Epithelial cell of esophagus (primary cell): ENCODE measurements at places on chromosomes 1 and 21.

DNA sequence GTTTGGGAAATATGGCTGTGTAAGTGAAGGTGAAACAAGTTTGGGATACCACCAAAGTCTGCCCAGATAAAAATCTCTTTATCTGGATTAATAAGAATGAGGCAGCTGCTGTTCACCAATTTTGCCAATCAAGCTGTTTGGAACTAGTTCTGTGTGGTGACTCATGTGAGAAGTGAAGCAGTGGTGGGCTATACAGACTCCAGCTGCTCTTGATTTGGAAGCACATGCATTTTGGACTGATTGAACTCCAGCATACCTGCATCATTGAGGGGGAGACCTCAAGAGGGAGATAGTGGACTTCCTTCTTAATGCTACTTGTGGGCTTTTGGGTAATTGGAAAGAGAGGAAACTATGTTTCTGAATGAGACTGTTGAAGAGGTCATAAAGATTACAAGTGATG lies 99.2 kb upstream of the B3GALT2 start:
- no peak for DNase-seq

GRCh38 chr21:28485301-28486022 lies 507.2 kb downstream of the LTN1 start:
- peak; percentile 51 for DNase-seq

GRCh38 chr1:96698342-96698983 lies 23.1 kb upstream of the PTBP2 start:
- DNase-seq: no peak

DNA sequence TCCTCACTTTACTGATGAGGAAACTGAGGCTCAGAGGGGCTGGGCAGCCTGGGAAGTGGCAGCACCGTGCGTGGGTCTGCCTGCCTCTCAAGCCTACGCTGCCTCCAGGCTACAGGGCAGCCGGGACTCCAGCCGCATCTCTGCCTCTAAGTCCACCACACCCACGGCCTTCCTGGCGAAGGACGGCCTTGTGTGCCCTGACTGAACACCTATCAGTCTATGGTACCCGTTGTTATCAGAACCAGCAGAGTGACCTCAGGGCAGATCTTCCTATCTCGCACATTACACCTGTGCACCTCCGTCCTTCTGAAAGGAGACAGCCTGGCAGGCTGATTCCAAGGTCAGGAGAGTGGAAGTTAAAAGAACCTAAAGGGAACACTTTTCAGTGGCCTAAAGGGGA lies 35.7 kb upstream of the SLC30A1 start:
- DNase-seq: no peak

- no peak for DNase-seq
Observed at GRCh38 chr1:96962216-96962615, 240.6 kb downstream of the PTBP2 start.

DNA sequence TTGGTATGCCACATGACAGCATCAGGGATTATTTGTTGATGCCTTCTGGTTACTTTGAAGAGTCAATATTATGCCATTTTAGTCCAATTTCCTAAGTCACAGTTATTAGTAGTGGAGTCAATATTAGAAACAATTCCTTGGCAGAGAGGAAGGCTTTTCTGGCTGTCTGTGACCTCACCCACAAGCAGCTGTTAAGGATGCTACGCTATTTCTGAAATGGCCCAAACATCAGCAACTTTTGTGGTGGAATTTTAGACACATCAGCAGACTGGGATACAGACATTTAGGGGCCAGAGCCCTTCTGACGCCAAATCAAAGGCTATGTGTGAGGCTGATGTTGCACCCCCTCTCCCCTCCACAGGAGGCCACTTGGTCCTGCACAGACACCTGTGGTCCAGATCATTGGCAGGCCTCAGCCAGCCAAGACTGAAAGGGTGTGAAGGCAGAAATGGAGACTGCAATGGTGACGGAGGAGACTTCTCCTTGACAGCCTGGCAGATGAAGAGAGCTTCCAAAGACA lies 9.2 kb upstream of the RXRG start:
- DNase-seq: no peak

DNA sequence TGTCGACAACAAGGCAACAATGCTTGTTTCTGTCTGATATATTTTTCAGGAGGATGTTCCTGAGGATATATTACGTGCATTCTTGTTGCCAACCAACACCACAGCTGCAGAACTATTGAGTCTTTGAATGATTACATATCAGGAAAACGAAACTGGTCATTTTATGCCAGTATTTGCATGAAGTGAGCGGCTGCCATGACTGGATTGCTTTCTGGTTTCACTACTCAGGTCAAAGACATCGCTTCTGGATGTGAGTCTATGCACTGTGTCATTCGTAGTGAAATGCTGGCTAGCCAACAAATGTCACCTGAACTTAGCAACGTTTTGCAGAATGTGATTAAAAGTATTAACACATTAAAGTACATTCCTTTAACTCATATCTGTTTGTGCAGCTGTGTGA lies 35.8 kb upstream of the OLFM3 start:
- DNase-seq: no peak

DNA sequence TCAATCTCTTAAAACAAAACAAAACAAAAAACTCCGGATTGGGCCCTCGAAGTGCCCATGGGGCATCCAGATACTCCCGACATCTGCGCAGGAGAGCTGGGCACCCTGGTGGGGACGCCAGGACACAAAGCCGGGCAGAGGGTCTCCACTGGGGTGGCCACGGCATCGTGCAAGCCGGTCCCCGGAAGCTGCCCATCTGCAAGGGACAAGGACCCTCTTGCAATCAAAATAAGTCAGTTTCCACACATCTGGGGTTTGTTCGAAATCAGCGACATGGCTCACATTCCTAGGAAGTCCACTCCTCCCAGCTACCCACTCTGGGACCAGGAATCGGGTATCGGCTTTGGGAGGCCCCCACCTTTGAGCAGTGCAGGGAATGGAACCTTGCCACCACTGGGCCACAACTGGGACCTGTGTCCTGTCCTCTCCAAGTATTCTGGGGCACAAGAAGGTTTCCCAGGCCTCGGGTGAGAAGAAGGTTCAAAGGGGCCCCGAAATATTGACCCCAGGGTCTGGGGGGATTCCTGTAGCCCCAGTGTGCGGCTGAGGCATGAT lies 4.6 kb upstream of the PRDM16 start:
- no peak for DNase-seq

DNA sequence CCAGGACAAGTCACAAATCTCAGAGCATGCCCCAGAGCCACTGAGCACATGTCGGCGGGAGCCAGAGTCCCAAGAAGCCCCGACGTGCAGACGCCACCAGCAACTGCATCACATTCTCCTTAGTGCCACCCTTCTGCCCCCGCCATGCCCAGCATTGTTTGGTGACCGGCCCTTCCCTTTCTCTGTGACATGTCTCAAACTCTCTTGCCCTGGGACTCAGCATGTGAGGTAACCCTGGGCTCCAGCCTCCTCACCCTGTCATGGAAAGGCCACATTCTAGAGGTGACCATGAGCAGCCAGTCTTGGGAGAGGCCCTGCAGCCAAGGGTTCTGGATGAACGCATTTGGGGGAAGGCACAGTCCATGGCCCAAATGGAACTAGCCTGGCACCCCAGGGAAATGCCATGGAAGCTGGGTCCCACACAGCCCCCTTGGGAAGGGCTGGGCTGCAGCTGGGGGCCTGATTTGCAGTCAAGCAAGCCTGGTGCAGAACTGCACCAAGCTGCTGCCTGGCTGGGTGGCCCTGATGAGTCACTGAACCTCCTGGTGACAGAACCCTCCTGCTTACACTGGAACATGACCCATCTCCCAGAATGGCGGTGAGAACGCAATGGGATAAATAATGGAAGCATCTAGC lies 94.4 kb downstream of the ITPKB start:
- peak; percentile 24 for DNase-seq

DNA sequence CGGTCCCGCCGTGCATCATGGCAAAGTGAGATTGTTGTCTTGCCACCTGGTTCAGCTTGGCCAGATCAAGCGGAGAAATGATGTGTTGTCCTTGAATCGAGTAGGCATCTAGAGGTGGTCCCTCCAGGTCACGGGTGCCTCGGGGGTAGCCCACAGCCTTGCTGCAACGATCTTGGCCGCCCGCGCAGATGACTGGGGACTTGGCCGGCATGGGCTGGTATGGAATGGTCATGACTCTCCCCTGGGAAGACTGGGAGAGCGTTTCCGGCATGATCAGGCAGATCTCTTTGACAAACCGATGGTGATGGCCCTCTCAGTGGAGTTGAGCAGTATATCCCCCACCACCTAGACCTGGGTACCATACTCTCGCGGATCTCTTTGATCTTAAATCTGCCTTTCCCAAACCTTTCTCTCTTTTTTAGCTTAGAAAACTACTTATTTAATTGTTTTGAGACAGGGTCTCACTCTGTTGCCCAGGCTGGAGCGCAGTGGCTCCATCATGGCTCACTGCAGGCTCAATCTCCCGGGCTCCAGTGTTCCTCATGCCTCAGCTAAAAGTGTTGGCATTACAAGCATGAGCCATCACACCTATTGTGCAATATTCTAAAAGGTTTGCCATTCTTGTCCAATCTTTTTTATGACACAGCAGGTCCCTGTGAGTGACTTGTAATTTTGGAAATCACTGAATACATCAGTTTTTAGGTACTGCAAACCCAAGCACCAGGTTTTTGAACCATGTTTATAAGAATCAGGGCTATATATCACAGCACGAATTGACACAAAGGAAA lies 9.4 kb upstream of the ELAPOR1 start:
- peak; percentile 62 for DNase-seq

DNA sequence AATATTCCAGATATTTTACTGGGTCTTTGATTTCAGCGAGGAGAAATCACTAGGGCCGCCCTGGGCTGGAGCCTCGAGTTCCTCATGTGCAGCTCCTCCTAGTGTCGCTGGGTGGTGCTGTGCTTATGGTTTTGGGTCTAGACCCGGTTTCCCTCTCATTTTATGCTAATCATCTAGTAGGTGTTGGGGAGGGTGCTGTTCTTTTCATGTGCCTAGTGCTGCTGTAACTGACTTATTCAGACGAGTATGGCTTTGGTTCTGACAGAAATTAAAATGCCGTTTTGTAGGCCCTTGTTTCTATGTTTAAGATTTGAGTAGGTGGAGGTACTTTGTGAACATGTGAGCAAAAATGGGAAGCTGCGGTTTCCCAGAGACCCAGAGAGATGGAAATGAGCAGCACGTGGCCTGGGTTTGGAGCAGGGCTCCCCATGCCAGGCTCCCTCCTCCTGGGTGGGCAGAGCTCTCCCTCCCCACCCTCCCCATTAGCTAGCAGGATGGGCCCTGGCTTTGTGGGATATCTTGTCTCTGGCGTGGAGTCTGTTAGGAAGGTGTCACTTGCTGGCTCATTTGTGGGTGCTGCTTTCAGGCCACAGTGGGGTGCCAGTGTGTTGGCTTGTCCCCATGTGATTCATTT lies 74.0 kb upstream of the GPR88 start:
- peak; percentile 60 for DNase-seq

GRCh38 chr1:4674117-4674516 lies 19.7 kb downstream of the AJAP1 start:
- no peak for DNase-seq

- DNase-seq: no peak
Observed at GRCh38 chr1:60348884-60349283, 275.3 kb upstream of the C1orf87 start.

- no peak for DNase-seq
Observed at GRCh38 chr1:201575912-201576311, 37.0 kb downstream of the NAV1 start.

GRCh38 chr1:3676581-3677470 lies 24.5 kb downstream of the TP73 start:
- DNase-seq: no peak
